Right kidney (tissue), 9 donors: ENCODE measurements at places on chromosomes 16 and 17.

GRCh38 chr16:86150641-86151238 lies 251.8 kb downstream of the IRF8 start:
- no peak for DNase-seq

DNA sequence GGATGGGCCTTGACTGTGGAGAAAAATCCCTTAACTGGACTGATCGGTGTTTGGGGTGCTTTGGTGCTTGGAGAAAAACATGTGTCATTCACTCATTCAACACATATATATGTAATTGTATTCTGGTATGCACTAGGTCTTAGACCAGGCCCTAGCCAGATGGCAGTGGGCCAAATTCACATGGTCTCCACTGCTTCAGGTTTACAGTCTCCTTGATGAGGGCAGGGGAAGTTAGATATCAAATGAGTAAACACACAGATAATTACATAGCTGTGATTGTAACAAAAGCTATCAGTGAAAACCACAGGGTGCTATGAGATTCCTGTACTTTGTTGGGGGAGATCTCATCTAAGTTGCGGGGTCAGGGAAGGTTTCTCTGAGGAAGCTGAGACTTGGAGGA lies 78.8 kb downstream of the WWP2 start:
- DNase-seq = no peak

GRCh38 chr17:61397086-61397842 lies 2.4 kb upstream of the TBX2 start:
- DNase-seq = no peak

DNA sequence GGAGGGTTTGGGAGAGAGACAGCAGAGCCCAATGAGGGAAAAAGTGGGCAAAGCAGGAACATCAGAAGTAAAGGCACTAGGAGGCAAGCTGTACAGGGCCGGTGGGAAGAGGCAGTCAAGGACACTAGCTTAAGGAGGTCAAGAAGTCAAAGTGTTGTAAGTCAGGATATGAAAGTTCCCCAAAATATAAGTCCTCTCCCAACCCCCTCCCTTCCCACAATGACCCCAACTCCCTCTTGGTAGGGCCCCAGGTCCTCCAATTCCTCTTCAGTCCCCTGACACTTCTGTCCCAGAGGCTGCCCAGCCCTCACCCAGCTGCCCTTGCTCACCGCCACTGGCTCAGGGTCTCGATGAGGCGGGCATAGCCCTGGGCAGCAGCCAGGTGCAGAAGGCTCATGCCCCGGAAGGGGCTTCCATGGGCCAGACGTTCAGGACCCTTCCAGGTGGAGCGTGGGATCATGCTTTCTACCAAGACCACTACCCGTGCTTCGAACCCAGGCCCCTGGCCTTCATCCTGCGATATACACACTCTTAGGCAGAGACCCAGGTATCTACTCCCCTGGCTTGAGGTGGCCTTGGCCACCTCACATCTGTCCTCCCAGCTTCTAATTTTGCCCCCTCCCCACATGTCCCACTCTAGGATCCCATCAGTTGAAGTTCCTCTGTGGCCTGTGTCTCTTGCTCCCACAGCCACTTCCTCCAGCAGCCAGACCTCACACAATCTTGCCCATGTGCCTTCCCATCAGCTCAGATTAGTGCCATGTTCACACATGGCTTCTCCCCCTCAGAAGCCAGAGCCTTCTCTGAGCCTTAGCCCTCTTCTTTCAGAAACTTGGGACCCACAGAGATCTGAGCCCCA lies 5.9 kb upstream of the SPAG7 start:
- no peak for DNase-seq

DNA sequence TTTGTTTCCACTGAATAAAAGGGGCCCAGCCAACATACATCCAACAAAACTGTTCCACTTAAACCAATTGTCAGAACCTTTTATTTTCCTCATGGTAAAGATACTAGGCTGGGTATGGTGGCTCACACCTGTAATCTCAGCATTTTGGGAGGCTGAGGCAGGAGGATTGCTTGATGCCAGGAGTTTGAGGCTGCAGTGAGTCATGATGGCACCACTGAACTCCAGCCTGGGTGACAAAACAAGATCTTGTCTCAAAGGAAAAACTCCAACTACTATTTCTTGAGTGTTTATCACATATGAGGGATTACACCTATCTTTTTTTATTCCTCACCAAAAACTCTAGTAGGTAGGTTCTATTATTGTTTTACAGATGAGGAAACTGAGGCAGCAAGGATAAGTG lies 4.7 kb upstream of the PSMC5 start:
- no peak for DNase-seq

DNA sequence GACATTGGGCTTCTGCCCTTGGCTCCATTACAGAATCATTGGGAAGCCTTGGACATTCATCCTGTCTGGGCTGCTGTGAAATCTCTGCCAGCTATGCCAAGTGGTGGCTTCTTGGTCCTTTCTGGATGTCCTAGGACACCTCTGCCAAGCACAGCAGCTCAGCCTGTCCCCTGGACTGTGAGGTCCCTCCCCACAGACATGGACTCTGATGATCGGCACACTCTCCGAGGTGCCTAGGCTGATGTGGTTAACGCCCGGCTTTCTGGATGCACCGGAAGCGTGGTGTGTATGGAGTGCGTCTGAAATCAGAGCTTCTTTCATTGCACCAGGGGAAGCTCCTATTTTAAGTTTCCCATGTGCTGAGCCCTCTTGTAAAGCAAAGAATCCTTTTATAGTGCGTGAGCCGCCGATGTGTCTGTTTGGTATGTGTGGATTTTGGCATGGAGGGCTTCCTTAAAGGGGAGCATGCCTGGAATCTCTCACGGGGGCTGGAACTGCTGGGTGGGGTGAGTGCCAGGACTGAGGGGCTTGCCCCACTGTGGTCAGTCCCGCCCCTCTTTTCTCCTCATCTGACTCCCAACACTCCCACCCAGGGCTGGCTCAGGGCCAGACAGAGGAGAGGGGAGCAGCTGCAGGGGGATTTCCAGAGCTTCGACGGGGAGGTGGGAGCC lies 7.0 kb upstream of the ARHGAP23 start:
- DNase-seq = no peak

DNA sequence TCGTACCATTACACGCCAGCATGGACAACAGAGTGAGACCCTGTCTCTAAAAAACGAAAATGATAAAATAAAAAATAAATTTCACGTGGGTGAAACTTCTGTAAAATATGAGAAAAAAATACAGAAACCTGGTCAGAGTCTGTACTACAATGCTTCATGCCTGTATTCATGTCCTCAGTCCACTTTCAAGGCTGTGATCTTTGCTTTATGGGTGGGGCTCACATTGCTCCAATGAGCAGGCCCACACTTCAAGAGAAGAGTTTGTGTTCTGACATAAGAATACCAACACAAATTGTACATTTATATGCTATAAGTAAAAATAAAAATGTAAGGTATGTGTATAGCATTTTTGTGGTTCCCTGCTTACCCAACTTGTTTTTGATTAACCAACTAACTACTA lies 32.2 kb upstream of the ABCA3 start:
- no peak for DNase-seq

- DNase-seq = no peak
Observed at GRCh38 chr17:37743612-37743874, 1.3 kb downstream of the HNF1B start.

DNA sequence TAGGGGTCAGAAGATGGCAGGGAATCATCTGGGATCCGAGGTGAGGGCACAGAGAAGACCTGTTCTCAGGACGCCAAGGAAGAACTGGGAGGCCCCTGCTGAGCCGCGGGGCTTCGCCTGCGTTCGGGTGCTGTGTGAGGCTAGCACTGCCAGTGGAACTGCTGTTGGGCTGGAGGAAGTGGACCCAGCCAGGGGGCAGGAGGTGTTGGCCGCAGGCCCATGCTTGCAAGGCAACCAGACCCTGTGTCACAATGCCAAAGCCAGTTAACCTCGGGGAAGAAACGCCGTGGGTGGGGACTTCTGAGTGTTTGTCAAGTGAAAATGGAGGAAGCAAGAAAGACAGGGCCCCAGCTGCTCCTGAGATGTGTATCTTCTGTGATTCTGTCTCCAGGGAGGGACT lies 185.5 kb downstream of the LGALS9B start:
- DNase-seq = no peak

DNA sequence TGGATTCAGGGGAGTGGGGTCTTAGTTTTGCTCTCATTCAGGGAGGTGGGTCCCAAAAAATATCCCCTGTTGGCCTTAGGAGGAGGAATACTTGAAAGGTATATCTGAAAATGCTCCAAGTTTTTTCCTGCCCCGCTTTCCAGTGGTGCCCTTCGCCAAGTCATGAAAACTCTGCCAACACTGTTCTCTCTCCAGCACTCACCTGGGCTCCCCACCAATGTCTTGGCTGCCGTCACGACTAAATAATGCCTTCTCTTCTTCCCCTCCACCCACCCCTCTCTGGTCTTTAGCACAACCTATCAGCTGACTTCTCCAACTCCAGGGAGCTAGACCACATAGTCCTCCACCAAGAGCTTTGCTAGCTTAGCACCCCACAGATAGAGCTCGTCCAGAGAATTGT lies 30.6 kb downstream of the ZFHX3 start:
- DNase-seq = no peak

DNA sequence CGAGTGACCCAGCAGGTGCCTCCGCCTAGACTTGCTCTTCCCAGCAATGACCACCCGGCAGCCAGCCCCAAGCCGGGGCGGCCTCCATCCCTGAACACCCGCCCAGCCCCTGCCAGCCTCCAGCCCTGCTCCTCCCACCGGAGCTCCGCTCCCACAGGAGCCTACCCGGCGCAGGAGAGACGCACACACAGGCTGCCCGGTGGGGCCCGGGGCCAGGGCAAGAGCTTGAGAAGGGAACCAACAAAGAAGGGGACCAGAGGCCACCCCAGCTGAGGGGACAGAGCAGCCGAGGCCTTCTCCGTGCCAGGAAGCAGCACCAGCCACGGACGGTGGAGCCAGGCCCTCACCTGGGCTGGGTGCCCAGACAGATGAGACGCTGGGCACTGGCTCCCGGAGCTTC lies 13.8 kb downstream of the PKD1 start:
- no peak for DNase-seq

GRCh38 chr16:2523801-2524231 lies 3.6 kb downstream of the AMDHD2 start:
- DNase-seq = no peak

GRCh38 chr17:47413872-47414271 lies 90.1 kb downstream of the EFCAB13 start:
- DNase-seq = no peak

DNA sequence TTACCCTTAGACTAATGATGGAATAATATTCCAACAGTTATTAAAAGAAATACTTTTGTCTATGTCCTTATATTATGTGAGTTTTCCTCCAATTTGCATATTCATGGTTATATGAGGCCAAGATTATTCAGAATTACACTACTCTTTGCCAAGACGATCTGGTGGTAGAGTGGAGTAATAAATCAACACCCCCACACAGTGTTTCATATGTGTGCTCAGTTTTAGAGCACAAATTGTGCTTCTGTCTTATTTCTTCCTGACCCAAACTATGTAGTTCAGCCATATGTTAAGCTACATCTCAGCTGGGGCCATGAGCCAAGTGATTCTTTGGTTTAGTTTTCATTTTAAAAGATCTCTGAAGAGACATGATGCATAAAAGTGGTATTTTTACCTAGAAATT lies 26.9 kb upstream of the PPM1E start:
- DNase-seq = no peak

DNA sequence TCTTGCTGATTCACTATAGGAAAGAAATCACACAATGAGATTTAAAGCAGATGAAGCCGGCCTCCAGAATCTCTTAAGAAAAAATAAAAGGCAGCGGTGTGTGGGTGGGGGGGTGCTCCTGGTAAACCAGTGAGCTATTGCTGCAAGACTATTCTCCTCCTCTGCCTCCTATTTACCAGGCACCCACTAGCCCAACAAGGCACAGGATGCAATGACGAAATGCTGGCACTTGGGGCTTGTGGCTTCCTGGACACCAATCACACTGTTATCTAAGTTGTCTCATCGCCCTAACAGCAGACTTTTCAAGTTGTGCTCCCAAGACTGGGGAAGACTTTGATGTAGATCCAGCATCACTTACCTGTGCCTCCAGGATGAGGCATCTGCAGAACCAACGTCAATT lies 50.2 kb upstream of the NDRG4 start:
- DNase-seq = no peak

GRCh38 chr17:48747445-48748363 lies 19.2 kb upstream of the HOXB13 start:
- peak; percentile 76 for DNase-seq

DNA sequence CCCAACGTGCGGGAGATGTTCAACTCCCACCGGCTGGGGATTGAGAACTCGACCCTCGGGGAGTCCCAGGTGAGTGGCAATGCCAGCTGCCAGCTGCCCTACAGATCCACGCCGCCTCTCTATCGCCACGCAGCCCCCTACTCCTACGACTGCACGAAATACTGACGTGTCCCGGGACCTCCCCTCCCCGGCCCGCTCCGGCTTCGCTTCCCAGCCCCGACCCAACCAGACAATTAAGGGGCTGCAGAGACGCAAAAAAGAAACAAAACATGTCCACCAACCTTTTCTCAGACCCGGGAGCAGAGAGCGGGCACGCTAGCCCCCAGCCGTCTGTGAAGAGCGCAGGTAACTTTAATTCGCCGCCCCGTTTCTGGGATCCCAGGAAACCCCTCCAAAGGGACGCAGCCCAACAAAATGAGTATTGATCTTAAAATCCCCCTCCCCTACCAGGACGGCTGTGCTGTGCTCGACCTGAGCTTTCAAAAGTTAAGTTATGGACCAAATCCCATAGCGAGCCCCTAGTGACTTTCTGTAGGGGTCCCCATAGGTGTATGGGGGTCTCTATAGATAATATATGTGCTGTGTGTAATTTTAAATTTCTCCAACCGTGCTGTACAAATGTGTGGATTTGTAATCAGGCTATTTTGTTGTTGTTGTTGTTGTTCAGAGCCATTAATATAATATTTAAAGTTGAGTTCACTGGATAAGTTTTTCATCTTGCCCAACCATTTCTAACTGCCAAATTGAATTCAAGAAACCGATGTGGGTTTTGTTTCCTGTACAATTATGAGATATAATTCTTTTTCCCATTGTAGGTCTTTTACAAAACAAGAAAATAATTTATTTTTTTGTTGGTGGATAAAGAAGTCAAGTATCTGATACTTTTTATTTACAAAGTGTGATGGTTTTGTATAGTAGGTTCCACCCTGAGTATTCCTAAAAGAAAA lies 2.3 kb downstream of the FOXC2 start:
- peak; percentile 51 for DNase-seq

- DNase-seq = no peak
Observed at GRCh38 chr17:81578561-81579225, 26.5 kb upstream of the FAAP100 start.
